Stimulated activated CD4-positive, alpha-beta T cell treated with anti-CD3 and anti-CD28 coated beads, Interleukin-2, amount 100 ng/mL, for 24 hours (primary cell): ENCODE measurements at places on chromosomes 4 and X.

- DNase-seq, result no peak
Measured at GRCh38 chr4:76546759-76547742, 112.0 kb downstream of the SHROOM3 start.

DNA sequence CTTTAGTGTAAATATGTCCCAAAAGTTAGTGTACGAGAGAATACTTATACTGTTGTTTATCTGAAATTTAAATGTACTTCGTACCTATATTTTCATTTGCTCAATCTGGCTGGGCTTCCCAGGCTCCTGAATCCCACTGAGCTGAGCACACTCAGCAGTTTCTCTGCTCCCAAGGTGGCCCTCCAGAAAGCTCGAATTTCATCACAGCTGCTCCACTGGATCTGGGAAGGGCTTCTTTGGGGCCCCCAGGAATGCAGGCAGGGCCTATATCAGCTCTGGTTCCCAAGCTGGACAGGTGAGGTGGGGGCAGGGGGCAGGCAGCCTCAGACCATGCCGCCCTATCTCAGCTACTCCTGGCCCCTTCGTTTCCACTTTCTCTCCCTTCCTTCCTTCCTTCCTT, 1.5 kb upstream of the FATE1 start:
- no peak for DNase-seq

DNA sequence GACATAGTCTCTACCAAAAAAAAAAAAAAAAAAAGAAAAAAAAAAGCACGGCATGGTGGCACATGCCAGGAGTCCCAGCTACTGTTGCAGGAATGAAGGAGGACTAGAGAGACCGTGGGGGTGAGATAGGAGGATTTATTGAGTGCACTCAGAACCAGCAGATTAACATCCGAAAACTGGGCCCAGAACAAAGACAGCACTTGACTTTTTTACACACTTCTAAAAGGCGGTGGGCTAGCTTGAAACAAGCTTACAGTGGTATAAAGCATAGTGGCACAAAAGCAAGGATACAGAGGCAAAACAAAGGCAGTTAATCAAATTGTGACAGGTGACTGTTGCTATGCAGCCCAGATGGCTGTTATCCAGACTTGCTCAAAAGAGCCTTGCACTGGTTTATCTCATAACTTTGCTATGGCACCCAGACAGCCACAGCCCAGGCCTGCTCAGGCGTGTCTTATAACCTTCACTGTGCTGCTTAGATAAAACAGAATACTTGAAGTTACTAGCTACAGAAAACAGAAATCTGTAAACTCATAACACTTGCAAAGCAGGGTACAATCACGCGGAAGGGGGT, 9.9 kb upstream of the PI4K2B start:
- peak; percentile 24 for DNase-seq

- DNase-seq, result no peak
Measured at GRCh38 chrX:11588097-11588496, 77.6 kb downstream of the ARHGAP6 start.

- no peak for DNase-seq
Measured at GRCh38 chr4:92483341-92483740, 179.6 kb downstream of the GRID2 start.

GRCh38 chrX:10798041-10798440, 177.7 kb upstream of the MID1 start:
- DNase-seq, result no peak

GRCh38 chrX:111507933-111508332, 3.5 kb upstream of the SERTM2 start:
- DNase-seq, result no peak

DNA sequence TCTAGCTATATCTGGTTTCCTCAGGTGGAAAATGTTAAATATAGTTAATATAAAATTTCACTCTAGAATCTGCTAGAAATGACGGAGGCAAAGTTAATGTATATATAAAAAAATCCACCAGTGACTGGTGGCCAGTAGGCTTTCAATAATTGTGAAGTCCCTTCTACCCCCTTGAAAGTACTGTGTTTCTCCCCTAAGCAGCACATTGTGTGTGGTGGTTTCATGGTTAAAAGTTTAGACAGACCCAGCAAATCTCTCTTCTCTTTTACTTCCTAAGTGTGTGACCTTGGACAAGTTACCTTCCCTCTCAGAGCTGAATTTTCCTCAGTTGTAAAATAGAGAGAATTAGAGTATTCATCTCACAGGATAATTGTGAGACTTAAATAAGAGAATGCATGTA, 600 bp upstream of the HEPH start:
- no peak for DNase-seq

- no peak for DNase-seq
Measured at GRCh38 chr4:137545461-137545861, 13.2 kb upstream of the PCDH18 start.

- DNase-seq, result no peak
Measured at GRCh38 chr4:54495641-54496040, 162.1 kb upstream of the KIT start.

GRCh38 chrX:155997436-155997835, at the start of gene IL9R:
Gene IL9R (plus strand): TSS chrX:155997696. CDS start chrX:155997760, 64 bp downstream.
- peak; percentile 45 for DNase-seq

DNA sequence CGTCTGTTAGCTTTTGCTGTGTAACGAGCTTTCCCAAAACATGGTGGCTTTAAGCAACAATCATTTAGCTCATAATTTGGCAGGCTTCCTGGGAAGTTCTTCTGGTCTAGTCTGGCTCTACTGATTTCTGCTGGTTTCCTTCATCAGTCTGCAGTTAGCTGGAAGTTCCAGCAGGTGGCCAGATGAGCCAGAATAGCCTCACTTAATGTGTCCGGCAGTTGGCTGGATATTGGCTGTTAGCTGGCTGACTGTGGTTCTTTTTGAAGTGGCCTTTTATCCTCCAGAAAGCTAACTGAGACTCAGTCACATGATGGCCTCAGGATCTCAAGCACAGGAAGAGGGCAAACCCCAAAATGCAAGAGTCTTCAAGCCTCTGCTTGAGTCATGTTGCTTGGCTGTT, 34.9 kb downstream of the FTHL17 start:
- DNase-seq, result peak; percentile 7

GRCh38 chr4:38491854-38492478, 172.0 kb upstream of the KLF3 start:
- DNase-seq, result no peak

DNA sequence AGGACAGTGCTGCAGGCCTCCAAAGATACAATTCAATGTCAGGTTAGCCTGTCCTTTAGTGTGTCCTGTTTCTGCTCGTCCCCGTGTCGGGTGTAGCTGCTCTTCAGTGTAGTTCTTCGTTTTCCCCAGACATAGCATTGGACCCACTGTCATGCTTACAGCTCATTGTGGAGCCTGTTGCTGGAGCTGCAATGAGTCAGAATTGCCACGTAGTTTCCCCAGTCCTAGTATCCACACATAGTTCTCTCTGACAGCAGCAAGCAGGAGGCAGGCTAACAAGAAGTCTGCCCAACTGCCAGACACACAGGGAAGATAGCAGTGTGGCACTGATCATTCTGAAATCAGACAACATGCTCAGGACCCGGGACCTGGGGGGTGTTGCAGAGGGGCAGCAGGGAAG, 49.2 kb downstream of the MOSPD2 start:
- no peak for DNase-seq

- no peak for DNase-seq
Measured at GRCh38 chr4:111602848-111603247, 542.4 kb upstream of the FAM241A start.

- no peak for DNase-seq
Measured at GRCh38 chr4:95363559-95363925, 185.2 kb downstream of the UNC5C start.

DNA sequence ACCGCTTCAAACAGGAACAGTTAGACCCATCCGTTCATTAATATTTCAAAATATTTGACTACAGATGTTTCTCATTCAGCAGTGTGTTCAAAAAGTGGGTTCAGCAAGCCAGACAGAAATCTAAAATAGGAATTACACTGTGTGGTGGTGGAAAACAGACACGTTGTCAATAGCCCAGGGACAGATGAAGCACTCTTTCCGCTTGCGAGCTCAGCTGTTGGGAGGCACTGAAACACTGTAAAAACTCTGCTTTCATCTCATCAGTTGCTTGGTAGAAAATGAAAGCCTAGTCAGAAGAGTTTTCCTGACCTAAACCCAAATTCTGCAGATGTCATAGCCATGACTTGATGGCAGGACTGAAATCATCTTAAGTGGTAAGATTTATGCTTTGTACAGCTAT, 38.5 kb downstream of the LRP2BP start:
- DNase-seq, result no peak

GRCh38 chrX:71282514-71283402, 677 bp upstream of the NONO start:
- DNase-seq, result peak; percentile 55

DNA sequence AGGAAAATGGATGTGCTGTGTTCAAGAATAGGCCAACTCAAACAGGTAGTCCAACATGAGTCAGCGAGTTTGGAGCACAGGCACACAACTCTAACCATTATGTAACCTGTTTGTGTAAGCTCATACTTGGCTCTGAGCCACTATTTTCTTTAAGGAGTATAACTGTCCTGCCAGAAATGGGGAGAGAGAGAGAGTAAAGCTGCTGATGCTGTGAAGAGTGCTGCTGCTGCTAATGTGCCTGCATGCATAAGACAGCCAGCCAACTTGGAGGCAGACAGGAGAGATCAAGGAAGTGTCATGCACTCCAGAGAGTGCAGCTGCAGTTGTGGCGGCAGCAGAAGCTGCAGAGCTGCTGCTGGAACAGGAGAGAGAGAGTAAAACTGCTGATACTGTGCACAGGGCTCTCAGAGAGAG, 11.7 kb upstream of the STATH start:
- no peak for DNase-seq

- no peak for DNase-seq
Measured at GRCh38 chr4:134276476-134276875, 74.9 kb upstream of the PABPC4L start.

GRCh38 chrX:132153166-132153565, 25.3 kb upstream of the FRMD7 start:
- no peak for DNase-seq

DNA sequence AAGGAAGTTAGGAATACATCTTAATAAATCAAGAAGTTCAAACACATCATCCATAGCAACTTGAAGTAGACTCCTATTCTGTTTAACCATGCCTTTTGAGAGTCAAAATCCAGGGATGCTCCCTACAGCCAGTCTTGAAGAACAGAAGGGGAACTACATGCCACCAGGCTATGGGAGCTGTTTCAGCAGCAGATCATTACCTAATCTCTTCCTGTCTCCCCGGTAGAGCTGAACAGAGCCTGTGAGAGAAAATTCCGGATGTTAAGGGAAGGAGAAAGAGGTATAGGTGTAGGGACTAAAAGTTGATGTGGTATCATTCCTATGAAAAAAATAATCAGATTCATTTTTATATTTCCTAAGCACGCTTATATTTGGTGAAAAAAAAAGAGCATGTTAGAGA, 352.2 kb downstream of the SPRY1 start:
- no peak for DNase-seq

GRCh38 chrX:118259213-118259612, 86.7 kb upstream of the WDR44 start:
- DNase-seq, result no peak
